ENCODE measurements at places on chromosomes 12 and 14.

- DNase-seq: no peak
Measured at GRCh38 chr12:97628962-97629361, 166.4 kb downstream of the RMST start.

GRCh38 chr12:84689638-84690037 lies 223.0 kb downstream of the SLC6A15 start:
- DNase-seq: no peak

DNA sequence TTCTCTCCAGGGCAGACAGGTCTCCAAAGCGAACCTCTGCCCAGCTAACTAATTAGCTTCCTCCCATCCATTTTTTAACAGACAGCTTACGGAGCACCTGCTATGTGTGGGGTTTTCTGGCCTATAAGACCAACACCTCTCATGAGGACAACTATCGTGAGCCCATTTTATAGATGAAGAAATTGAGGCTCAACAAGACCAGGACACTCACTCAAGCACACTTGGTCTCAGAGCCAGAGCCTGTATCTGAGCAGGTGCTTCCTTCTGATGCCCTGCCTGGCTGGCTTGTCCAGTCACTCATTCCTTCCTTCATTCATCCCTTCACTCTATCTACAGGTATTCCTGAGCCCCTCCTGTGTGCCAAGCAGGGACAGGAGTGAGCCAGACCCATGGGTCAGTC lies 6.1 kb downstream of the TRPV4 start:
- no peak for DNase-seq

- no peak for DNase-seq
Measured at GRCh38 chr12:122856999-122857671, 21.9 kb downstream of the HIP1R start.

DNA sequence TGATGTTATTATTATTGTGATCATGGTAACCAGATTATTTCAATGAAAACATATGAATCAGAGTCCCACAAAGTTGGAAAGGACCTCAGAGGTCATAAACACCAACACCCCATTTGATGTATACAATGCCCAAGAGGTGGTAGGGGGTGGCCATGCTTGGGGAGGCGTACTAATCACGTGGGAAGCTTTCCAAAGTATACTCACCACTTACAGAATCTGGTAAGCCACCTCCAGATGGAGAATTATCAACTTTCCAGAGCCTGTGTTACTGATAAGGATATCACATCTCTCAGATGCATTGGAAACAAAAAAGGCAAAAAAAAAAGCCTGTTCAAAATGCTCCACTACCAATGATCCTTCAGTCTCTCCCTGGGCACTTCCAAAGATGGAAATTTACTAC lies 8.4 kb downstream of the DAD1 start:
- no peak for DNase-seq

- DNase-seq: no peak
Measured at GRCh38 chr12:62783881-62784280, 151.1 kb downstream of the PPM1H start.
